HCEC 1CT (cell line): ENCODE measurements at places on chromosomes 5 and 9.

DNA sequence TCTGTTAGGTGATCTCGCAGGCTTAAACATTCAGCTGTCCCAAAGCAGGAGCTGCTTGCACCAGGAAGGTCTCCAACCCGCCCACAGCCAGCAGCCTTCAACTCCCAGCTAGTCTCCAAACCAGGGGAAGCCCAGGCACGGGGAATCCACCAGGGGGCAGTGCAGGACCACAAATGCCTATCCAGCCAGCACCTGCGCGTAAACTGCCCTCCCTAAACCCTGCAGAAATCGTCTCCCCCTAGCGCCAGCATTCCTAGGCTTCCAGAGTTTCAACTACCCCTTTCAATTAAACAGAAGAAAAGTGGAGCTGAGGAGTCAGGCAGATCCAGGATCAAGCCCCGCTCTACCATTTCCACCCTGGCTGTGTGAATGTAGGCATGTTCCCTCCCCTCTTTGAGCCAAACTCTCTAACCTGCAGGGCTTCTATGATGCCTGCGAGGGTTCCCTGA is 72.0 kb downstream of the HRH2 start:
- DNase-seq, result peak; percentile 81

DNA sequence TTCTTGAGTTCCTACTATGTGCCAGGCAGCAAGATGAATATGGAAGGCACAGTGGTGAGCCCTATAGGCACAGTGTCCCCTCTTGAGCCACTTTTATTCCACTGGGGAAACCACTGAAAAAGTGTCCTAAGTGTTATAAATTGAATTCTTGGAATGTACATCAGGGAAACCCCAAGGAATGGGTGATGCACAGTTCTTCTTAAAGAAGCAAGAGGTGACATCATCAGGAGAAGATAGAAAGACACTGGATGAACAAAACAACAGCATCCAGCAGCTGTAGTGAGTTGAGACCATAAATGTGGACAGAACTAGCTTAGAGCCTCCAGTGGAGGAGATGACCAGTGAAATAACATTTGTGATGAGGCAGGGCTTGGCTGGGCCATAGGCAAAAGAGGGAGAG is 199.2 kb upstream of the ANKRD55 start:
- no peak for DNase-seq

- peak; percentile 98 for DNase-seq
These were observed 411.1 kb downstream of the ACTL7B start for GRCh38 chr9:108444400-108445358.

DNA sequence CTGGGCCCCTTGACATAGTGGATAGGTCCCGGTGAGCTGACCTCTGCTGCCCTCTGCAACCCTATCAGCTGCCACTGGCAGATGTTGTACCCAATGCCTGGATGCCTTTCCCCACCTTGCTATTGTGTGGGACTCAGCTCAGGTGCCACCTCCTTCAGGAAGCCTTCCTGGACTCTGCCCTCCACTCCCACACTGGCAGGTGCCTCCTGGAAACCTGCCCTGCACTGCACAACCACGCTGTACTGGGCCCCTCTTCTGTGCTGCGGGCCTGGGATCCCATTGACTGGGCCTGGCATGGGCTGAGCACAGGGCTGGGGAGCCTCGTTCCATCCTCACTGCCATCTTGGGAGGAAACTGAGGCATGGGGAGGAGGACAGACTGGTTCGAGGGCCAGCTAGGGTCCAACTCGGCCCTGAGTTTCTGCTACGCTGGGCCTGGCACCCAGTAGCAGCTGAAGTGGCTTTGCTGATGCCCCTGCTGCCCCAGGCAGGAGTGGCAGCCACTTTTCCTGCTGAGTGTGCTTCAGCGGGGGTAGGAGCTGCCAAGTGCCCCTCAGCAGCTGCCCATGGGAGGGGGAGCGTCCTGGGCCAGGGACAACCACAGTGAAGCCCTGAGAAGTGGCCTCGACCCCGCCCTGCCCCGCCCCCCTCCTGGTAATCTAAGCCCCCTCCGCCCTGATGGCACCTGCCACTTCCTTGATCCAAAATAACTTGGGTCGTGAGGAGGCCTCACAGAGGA is 1.3 kb downstream of the AK1 start:
- DNase-seq, result no peak

DNA sequence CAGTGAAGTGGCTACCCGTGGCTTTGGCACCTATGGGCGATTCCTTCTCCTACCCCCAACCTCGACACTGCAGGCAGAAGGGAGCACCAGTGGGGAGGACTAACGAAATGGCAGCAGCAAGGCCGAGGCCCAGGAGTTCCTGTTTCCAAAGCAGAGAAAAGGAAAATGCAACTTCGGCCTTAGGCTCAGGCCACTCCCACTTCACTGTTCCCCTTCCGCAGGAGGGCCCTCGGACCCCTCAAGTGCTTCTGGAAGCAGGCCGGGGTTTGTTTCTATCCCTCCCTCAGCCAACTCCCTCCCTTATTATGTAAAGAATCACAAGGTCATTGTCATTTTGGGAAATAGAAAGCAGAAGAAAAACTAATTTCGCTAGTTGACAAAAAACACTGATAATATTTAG is 36.4 kb upstream of the NKX2-5 start:
- DNase-seq, result no peak

- peak; percentile 66 for DNase-seq
These were observed 272.4 kb downstream of the SLF1 start for GRCh38 chr5:94890907-94891306.

DNA sequence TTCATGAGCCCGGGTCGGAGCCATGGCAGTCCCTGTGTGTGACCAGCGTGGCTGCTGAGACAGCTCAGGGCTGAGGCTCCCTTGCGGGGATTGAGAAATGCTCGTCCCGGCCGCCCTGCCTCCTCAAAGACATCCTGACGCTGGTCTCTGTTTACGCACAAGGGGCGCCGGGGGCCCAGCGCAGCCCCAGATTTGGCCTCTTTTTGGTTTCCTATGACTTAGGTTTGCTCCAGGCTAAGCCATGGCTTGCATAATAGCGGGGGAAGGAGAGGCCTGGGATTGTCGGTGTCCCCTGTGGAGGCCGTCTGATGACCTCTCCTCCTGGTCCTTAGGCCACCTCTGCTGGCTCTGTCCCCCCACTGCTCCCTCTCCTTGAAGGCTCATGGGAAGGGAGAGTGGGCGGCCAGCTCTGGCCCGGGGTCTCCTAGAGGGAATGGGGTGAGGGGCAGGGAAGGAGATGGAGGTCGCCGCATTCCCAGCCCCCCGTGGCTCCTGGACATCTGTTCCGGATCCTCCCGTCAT is 3.5 kb downstream of the LAMC3 start:
- no peak for DNase-seq

- peak; percentile 94 for DNase-seq
These were observed 15.5 kb upstream of the LOX start for GRCh38 chr5:122093415-122094180.

DNA sequence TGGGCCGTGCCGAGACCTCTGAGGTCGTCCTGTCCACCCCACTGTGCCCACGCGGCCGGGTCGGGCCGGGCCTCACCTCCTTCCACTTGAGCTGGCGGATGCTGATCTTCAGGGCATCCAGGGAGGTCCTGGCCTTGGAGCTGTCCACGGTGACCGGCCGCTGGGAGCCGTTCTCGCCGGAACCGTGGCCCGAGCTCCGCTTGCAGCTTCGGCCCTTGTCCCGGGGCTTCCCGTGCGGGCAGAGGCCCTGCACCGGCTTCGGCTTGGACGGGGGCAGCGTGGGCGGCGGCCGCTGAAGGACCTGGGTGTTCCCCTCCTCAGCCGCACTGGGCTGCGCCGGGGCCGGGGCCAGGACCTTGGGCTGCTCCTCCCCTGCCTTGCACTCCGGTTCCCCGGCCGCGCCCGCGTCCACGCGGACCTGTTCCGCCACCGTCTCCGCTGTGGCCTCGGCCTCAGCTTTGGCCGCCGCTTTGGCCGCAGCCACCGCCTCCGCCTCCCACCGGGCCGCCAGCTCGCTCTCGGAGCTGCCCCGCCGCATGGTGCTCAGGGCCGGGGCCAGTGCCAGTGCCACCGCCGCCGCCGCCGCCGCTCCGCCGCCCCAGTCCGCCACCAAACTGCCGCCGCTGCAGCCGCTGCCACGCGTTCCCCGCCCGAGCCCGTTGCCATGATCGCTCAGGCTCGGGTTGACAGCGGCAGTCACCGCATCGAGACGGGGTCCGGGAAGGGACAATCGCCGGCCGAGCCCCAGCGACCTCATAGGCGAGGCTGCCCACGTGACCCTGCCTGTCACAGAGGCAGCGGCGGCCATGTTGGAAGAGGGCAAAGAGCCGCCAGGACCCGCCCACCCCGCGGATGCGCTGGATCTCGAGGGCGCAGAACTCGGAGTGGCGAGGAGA is at the start of gene TTLL11:
Gene TTLL11, minus strand, starts transcription at position 698 of the 896 bp plus-strand sequence. Its CDS starts 160 bp downstream, at position 538.
- peak; percentile 94 for DNase-seq

DNA sequence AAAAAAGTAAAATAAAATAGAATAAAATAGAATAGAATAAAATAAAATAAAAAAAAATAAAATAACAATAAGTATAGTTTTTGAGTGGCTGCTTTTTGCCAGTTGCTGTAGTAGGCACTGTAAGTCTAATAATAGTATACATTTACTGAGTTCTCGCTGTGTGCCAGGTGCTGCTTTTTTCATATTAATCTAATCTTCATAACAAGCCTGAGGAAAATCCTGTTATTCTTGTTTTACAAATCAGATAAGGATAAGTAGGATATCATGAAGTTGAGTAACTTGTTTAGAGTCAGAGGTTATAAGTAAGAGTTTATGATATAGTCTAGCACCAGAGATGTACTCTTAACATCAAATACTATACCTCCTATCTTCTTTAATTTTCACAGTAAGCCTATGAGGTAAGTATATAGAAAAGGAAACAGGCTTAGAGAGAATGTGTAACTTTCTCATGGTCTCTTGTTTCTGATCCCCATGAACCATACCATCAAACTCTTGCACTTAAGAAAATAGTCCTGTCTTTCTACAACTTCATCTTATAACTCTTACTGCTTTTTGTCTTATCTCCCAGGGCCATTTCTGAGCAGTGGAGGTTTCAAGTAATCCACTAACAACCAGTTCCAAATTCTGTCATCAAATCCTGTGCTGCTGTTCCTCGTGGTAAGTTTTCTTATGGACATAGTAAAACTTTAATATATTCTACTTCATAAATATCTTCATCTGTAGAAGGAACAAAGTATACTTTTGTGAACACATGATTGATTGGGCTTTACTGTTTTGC is 18.7 kb downstream of the RMI1 start:
- no peak for DNase-seq

DNA sequence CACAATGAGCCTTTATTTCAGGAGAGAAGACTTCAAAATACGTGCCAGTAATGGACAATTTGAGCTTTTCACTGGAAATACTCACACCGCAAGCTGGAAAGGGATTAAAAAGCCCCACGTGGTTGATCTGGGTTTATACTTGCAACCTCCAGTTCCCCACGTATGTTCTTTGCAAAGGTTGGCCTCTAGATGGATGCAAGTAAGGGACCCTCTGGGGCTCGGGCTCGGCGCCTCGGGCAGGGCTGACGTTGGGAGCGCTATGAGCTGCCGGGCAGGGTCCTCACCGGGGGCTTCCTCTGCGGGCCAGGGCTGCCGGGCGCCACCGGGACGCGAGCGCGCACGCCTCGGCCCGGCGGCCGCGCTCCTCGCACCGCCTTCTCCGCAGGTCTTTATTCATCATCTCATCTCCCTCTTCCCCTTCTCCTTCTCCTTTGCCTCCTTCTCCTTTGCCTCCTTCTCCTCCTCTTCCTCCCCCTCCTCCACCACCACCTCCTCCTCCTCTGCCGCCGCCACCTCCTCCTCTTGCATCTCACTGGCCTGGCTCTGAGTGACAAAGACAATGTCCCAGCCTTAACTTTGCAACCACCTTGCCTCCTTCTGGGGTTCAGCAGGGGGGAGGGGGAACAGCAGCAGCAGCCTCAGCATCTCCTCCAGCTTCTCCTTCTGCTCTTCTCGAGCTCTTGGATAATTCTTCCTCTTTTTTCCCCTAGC is 701 bp upstream of the ZNF462 start:
- peak; percentile 54 for DNase-seq

- no peak for DNase-seq
These were observed 83.8 kb downstream of the OTULIN start for GRCh38 chr5:14748180-14748900.

- no peak for DNase-seq
These were observed 1331.7 kb upstream of the WWC1 start for GRCh38 chr5:166959766-166960165.

DNA sequence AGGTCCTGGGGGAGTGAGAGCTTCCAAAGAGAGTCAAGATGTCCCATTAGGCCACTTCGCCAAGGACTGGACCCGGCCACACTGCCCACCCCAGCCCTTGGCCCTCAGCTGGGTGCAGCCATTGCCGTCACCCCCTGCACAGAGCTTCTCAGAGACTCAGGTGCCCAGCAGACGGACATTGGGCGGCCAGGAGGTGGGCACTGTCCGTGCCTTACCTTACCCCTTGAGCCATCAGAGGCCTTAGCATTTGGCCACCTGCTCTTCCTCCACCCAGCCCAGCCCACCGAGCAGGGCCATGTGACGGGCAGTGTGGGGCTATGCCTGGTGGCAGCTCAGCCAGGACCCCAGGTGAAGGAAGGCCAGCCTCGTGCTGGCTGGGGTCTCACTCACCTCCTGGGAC is 3.3 kb upstream of the DNLZ start:
- no peak for DNase-seq

- no peak for DNase-seq
These were observed 608.0 kb downstream of the BRINP1 start for GRCh38 chr9:118761016-118761790.

DNA sequence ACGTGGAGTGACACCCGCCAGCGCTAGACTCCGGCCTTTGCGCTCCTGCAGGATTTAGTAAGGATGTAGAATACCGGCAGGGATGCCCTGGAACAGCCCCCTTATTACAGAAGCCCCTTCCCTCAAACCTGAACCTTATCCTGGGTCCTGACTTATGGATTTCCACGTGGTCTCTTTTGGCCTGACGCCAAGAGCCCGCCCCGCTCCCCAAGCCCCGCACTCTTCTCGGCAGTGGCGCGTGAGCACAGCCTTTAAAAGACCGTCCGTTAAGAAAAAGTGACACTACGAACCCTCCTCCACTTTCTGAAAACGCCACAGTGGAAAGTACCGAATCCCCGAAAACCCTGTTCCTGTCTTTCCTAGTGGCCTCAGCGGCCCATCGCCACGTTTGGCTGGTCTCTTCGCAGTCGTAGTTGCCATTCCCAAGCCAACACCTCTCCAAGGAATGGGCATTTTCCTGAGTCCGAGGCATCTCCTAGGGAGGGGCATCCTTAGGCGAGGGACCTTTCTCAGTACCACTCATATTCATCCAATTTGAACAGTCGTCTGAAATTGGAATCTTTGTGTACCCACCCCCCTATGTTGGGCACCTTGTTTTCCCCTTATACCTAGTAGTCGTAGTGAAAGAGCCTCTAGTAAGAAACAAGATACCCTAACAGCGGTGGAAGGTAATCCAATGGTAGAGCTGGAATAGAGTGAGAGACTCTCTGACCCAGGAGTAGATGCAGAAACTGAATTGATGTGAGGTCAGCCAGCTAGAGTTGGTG is 732 bp upstream of the MCIDAS start:
- no peak for DNase-seq
